ENCODE measurements at places on chromosomes 11 and 22.

DNA sequence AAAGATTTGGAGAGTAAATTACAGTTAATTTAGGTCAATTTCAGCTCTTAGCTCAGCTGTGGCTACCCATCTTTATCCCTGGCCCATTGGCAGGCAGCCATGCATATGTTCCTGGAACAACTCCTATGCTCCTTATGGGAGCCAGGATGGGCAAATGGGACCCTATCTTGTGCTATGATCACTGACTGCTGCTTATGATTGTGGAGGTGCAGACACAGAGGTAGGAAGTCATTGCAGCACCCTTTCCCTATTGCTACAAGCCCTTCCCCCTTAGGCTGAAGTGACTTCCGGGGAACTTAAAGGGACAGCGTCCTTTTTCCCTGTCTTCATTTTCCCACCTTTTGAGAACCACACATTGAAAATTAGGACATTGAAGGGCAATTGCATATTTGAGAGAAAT lies 112.7 kb downstream of the FCHSD2 start:
- no peak for ATAC-seq

GRCh38 chr11:92626624-92627023 lies 342.8 kb upstream of the MTNR1B start:
- ATAC-seq, result no peak

- ATAC-seq, result no peak
Observed at GRCh38 chr11:65454311-65454695, 31.7 kb downstream of the NEAT1 start.

- no peak for ATAC-seq
Observed at GRCh38 chr11:62352355-62353336, 15.4 kb downstream of the ASRGL1 start.

Data from motor neuron (in vitro differentiated cells).